Esophagus muscularis mucosa (tissue), 4 donors: ENCODE measurements at places on chromosomes 5 and 9.

DNA sequence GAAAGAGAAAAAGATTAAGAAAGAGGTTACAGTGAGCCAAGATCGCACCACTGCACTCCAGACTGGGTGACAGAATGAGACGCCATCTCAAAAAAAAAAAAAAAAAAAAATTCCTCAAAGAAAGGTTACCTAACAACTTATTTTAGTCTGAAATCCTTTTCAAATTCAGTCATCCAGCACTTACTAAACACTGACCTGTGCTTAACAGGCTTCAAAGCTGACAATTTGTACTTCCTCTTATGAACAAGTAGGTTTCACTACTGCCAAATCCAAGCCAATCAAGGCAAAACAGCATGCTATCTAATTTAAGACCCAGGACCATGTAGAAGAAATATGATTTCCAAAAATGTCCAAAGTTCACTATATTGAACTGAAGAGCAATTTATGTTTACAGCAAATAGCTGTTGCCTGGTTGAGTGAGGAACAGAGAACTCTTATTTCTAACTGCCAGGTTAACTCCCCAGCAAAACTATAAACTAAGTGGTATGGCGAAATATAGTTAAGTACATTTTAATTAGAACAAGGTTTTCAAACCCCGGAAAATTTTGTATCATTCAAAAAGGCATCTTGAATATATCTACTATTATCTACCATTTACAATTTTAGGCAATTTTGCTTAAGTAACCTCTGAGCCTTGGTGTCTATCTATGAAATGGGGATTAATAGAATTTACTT lies 13.4 kb downstream of the PWWP2A start:
- no peak for DNase-seq

DNA sequence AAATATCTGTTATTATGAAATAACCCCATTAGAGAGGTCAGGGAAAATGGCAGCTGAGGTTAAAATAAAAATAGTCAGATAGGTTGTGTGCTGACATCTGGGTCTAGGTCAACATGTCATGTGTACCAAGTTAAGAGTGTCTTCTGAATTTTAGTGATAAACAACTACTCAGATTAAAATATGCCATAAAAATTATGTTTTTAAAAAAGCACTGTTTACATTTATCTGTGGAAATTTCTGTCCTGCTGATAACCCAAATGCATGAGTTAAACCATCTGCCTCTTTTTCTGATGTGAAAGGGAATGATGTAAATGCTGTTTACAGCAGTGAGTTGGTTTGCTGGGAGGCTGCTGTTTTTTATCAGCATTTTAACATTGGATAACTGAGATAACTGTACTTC lies 361.2 kb upstream of the TARS1 start:
- DNase-seq = no peak

DNA sequence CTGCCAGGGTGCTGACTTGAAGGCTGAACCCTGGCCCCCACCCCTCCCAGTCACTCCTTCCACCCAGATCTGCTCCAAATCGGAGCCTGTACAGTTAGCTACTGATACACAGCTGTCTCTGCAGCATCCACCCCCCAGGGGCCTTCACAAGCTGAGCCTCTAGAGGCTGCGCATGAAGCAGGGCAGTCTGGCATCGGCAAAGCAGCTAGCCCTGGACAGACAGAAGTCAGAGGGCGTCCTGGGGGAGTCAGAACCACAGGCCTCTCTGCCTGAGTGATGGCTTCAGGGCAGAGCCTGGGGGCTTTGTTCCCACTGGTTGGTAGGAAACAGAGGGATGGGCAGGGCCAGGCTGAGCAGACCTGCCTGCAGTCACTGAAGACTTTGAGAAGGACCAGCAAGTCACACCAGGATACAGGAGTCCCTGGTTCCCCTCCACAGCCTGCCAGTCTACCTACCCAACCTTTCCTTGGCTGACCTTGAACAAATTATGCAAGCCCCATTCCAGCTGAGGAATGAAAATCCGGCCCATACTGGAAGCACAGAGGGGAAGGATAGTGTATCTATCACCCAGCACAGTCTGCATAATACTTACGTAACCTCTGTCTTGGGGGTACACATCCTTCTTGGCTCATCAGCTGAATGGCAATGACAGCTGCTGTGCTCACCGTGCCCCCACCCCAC lies 8.8 kb downstream of the VDAC1 start:
- DNase-seq = no peak

GRCh38 chr9:89328064-89328463 lies 9.8 kb downstream of the SECISBP2 start:
- DNase-seq = no peak

GRCh38 chr5:126631920-126632319 lies 31.2 kb downstream of the PHAX start:
- DNase-seq = no peak

GRCh38 chr5:144318011-144318410 lies 147.3 kb downstream of the KCTD16 start:
- no peak for DNase-seq

GRCh38 chr5:120545007-120545406 lies 80.9 kb downstream of the PRR16 start:
- no peak for DNase-seq

DNA sequence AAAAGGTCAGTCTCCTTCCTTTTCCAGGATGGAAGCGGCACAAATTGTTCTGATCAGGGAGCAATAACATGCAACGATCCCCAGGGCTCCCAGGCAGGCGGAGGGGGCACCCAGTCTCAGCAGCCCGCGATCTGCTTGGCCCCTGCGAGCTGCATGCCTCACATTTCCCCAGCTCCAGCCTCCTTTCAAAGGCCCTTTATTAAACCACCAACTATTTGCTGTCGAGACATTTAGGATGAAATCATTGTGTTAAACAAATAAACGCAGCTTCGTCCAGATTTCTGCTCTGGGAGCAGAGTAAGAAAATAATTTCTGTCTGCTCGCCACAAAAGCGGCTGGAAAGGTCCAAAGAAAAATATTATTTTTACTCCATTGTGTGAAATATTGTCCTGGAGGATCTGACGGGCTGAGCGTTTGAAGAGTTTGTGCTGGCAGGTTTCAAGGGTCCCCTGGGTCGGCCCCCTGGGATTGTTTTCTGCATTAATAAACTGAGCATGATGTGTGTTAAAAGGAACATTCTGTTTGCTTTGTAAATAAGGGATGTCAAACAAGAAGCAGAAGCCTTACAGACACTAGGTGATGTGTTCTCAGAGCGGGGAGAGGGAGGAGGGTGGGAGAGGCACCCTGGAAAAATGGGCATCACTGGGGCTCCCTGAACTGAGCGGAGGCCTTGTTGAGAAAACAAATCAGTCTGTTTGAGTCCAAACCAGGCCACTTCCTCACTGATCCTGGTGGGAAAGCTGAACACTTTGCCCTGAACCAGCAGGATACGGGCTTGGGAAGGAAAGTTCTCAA lies 110.1 kb downstream of the FOXD1 start:
- DNase-seq = no peak
